NCI-H187 (cell line): ENCODE measurements at places on chromosomes 13 and 19.

DNA sequence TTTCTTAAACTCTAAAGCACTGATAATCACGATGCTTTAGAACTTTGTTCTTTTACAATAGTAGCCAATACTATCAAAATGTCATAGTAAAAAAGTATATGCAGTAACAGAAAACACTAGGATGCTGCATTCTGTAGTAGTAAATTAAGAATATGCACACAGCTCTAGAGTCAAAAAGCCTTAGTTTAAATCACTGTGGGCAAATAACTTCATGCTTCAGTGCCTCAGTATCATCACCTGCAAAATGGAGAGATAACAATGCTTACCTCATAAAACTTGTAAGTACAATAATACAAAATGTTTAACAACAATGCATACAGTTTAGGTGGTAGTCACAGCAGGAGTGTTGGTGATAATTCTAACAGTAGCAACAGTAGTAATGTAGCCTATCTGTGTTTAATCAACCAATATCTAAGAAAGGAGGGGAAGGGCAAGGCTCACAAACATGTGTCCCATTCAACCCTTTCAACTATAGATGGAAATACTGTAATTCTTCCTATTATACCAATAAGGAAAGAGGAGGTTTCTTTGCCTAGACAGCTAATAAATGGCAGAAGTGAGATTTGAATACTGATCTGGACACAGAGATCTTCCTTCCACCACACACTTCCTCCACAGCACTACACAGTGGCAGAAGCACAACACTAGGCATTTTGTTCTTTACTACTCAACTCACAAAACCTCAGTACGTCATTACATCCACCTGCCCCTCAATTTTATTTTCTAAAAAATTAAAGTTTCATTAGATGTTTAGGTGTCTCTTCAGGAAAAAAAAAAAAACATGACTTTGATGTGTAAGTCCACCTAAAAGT, 4.6 kb downstream of the RBM26 start:
- no peak for DNase-seq

DNA sequence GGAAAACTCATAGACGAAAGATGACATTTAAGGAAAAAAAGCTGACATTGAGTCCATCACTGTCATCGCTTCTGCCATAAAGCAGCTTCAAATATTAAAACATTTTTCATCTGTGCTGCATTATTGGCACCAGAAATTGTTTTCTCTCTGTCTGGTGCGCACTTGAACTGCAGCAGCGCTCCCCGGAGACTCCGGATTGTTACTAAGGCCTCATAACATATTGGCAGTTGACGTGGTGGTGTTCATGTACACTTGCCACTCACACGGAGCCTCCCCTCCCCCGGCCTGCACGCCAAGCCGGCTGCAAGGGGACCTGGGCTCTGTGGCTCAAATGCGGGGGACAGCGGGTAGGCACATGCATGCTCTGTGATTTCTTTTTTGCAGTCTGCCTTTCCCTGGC, 203.2 kb downstream of the TSHZ3 start:
- no peak for DNase-seq

- DNase-seq, result no peak
Measured at GRCh38 chr19:17048885-17049453, 22.4 kb upstream of the CPAMD8 start.

DNA sequence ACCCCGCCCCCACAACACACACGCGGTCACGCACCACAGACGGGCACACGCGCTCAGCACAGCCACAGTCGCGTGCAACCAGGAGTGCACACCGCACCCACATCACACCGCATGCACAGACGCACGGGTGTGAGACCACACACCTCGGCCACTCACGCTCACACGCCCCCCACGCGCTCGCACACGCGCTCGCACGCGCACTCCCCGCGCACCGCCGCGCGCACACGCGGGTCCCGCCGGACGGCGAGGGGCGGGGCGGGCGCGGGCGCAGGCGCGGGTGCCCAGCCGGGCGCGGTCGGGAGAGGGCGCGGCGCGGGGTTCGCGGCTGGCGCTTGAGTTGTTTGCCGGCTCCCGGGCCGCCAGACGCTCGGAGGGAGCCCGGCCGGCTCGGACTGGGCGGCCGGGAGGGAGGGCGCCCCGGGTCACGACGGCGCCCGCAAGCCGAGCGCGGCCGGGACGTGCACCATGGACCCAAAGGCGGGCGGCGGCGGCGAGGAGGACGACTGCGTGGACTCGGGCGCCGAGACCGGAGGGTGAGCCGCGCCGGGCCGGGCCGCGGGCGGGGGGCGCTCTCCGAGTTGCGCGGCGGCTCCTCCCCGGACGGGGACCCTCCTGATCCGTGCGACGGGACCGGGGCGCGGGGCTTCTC, at the start of gene FAM124A:
TSS of gene FAM124A (plus strand) at position 362 of the 649 bp plus-strand sequence. CDS start at position 466, 104 bp downstream.
- DNase-seq, result no peak

DNA sequence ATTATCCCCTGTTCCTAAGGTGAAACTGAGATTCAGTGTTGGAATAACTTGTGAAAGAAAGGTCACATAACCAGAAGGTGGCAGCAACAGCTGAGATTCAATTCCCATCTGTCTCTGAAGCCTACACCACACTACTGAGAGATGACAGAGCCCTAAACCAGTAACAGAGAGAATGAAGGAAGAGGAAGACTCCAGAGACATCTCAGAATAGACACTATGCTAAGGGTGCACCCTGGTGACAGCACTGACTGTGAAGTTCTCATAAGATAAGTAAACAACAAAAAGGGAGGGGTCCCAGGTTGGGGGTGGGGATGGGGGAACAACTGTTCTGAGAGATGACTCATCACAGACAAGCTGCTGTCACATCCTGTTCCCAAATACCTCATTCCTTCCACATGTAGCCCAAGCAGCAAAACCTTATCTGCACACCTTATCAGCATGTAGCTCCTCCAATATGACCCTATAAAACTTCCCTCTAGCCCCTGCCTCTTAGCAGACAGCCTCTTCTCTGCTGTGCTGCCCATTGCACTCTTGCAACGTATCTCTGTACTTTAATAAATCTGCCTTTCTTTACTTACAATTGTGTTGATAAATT, 46.5 kb downstream of the UTP14C start:
- no peak for DNase-seq

GRCh38 chr13:31927219-31927653, 104.3 kb upstream of the FRY start:
- DNase-seq, result no peak

GRCh38 chr13:25733696-25734435, 317.9 kb downstream of the SHISA2 start:
- DNase-seq, result no peak

- DNase-seq, result no peak
Measured at GRCh38 chr13:24097667-24098066, 62.9 kb upstream of the SPATA13 start.

DNA sequence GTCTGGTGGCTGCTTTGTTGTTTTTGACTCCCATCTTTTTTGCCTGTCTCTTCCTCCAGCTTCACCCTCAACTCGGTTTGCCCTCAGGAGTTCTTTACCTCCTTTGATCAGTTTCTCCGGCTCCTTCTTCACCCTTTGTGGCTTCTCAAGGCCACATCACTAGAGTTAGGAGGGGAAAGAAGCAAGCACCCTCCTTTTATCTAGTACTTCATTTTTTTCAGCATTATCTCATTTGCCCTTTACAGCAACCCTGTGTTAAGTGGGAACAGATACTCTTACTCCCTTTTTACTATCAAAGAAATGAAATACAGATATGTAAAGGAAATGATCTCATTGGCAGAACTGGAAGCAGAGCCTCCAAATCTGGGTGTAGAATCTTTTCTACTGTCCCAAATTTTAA, 26.9 kb downstream of the RAP2A start:
- DNase-seq, result no peak

DNA sequence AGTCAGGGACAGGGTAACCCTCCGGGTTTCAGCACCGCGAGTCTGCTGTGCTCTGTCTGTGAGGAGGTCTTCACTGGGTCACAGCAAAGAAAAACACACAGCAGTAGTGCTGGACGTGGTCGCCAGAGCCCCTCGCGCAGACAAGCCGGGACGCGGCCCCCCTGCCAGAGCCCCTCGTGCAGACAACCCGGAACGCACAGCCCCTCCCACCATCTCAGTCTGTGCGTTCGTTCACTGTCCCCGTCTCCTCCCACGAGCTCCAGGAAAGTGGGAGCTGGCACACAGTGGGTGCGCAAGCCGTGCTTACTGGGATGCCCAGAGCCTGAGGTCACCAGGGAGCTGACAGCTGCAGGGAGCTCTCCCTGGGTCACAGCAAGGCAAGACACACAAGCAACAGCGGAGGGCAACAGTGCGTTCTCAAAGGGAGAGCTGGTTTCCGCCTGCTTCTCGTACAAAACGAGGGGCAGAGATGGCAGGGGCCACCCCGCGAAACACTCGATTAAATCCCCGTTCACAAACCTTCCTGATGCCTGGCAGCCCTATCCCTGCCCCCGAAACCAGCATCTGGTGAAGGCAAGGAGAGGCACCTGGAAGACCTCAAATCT, 3.2 kb upstream of the PLPP2 start:
- DNase-seq, result no peak

DNA sequence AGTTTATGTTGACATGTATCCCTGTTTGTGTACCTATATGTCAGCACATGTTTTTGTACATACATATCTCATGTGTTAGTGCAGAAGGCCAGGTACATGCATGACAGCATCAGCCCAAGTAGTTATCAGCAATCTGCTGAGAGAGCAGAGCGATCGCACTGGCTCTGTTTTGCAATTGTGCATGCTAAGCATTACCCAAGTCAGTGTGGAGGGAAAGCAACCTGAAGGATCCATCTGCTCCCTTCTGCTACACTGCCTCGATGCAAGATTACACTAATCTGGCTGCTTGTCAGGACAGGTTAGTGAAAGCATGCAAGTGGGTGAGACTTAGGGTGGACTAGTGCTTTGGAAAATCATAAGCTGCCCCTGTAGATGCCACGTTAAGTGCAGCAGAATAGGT, 211.8 kb downstream of the PCCA start:
- DNase-seq, result no peak

GRCh38 chr13:32904266-32904665, 112.0 kb upstream of the KL start:
- no peak for DNase-seq

- DNase-seq, result no peak
Measured at GRCh38 chr13:94057618-94058186, 421.8 kb downstream of the DCT start.

- DNase-seq, result no peak
Measured at GRCh38 chr13:67078062-67078461, 152.1 kb downstream of the PCDH9 start.

GRCh38 chr19:17137417-17137816, 61.8 kb downstream of the MYO9B start:
- DNase-seq, result no peak

DNA sequence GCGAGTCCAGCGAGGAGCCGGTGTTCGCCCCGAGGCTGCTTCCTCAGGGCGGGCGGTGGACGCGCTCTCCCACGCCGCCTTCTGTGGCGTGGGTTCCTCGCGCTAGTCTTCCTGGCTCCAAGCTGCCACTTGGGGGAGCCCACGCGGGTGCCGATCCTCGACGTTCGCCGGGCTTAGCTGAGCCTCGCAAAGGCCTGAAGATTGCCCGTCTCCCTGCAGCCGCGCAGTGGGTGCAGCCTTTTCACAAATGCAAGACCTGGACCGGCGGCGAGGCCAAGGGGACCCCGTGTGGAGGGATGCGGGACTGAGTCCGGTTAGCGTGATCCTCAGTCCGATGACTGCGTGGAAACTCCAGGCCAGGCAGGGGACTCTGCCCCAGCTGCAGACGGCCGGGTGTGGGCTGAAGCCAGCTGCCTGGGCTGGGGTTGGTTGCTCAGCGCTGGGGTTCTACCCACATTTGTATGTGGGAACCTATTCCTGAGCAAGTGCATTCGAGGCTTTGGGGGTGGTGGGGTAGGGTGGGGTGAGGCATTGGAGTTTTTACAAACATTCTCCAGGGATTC, 16.6 kb upstream of the LRP3 start:
- DNase-seq, result no peak

- no peak for DNase-seq
Measured at GRCh38 chr13:44232774-44233173, 140.8 kb upstream of the SERP2 start.

DNA sequence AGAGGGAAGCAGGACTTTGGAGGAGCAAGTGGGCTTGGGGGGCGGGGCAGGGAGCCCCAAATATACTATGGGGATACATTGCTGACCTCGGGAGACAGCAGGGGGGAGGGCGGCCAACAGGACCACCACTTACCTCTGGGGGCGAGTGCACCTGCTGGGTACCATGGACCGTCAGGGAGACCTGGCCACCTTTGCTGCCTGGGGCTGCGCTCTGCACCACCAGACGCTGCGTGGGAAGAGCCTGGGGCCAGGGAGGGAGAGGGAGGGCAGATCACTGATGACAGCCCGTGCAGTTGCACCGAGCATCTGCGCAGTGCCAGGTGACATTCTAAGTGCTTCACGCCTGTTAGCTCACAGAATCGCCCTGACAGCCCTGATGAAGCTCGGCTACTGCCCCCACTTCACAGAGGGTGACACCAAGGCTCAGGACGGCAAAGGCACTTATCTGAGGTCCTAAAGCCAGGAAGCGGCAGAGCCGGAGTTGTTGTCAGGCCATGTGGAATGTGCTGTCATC, 24.1 kb downstream of the RFX1 start:
- no peak for DNase-seq

GRCh38 chr13:48443442-48444208, 30.7 kb upstream of the LPAR6 start:
- DNase-seq, result no peak

GRCh38 chr13:50928659-50929462, 19.3 kb downstream of the RNASEH2B start:
- DNase-seq, result no peak

- peak; percentile 11 for DNase-seq
Measured at GRCh38 chr19:58196901-58197616, 14.2 kb downstream of the ZNF274 start.

- no peak for DNase-seq
Measured at GRCh38 chr13:105278943-105279381, 1256.5 kb downstream of the EFNB2 start.

DNA sequence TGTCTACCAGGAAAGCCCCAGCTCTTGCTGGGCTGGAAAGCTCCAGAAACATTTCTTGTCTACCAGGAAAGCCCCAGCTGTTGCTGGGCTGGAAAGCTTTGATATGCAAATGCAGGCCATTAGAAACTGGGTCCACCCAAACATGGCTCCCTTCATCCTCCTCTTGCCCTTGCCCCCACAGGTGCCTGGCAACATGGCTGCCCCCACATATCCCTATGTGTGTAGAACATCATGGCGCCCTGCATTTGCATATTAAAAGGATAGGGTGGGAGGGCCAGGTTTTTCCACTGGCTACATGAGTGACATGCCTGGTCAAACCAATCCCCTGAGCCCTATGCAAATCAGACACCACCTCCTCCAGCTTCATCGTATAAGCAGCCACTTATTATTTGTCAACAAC, 455.4 kb upstream of the ARGLU1 start:
- no peak for DNase-seq

DNA sequence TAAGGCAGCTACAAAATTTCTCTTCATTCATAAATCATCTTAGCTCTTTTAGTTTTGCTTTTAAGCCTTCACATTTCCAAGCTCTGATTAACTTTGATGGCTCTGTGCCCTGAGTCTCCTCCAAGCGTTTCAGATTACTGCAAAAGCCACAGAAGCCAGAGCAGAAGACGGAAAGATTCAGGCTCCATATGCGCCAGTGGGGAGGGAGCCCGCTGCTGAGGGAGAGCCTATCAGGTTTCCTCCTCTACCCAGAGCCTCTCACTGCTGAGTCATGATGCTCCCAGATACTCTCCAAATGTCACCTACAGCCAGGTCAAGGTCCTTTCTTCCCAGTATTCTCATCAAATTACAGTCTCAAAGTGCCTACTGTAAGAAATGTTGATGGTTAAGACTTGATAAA, 193.6 kb downstream of the RAP2A start:
- peak; percentile 79 for DNase-seq
